Activated naive CD8-positive, alpha-beta T cell treated with anti-CD3 and anti-CD28 coated beads, Interleukin-2, amount 10 ng/mL, durations not matched to agents 7 days and 5 days (primary cell): ENCODE measurements at places on chromosomes 7 and 10.

- no peak for DNase-seq
Observed at GRCh38 chr7:2049782-2050510, 182.8 kb downstream of the MAD1L1 start.

DNA sequence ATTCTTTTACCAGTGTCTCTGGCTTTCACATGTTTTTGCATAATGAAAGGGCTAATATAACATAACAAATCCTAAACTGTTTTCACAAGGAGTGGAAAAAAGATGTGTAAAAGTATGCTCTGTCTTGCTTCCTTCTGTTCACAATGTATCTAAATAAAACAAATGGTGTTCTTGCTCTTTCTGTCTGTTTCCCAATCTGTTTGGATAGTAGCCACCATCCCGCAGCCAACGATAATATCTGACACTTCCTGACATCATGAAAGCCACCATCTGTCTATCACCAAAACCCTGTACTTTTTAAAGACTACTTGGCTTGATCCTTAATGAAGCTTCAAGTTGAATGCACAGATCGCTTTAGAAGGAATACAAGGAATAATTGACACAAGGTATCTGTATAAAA lies 246.2 kb downstream of the ETV1 start:
- DNase-seq, result no peak

- DNase-seq, result no peak
Observed at GRCh38 chr10:124125305-124126116, 32.1 kb upstream of the CHST15 start.

GRCh38 chr7:145797507-145797906 lies 319.1 kb upstream of the CNTNAP2 start:
- no peak for DNase-seq

GRCh38 chr10:95499482-95499989 lies 61.6 kb downstream of the SORBS1 start:
- DNase-seq, result no peak

DNA sequence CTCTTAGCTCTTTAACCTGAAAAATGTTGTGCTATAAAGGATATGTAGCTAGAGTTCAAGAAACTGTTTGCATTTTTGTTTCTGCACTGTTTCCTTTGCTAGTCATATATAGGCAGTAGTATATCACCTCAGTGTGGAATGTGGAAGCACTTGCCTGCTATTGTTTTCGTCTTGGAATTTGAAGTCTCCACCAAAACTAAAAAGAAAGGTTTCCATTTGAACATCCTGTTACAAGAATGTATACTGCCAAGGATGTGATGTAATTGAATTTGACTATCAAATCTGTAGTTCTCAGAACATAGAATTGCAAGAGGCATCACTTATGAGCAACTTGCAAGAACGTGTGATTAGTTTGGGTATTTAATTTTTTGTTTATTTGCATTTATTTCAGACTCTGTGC lies 51.1 kb upstream of the MEOX2 start:
- no peak for DNase-seq

DNA sequence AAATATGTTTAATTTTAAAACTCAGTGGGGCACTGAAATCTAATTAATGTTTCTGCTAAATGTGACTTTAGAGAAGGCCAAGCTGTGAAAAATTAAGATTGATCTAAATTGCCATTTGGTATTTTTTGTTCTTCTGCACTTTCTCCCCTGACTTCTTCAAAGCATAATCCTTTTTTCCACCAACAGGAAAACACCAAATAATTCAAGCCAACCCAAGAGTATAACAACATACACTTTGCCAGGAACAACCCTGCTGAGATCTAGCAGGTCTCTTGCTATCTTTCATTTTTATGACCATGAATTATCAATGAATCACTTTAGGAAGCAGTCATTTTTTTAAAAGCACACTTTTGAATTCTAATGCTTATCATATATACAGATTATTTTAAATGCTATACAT lies 100.1 kb downstream of the USP6NL start:
- no peak for DNase-seq

DNA sequence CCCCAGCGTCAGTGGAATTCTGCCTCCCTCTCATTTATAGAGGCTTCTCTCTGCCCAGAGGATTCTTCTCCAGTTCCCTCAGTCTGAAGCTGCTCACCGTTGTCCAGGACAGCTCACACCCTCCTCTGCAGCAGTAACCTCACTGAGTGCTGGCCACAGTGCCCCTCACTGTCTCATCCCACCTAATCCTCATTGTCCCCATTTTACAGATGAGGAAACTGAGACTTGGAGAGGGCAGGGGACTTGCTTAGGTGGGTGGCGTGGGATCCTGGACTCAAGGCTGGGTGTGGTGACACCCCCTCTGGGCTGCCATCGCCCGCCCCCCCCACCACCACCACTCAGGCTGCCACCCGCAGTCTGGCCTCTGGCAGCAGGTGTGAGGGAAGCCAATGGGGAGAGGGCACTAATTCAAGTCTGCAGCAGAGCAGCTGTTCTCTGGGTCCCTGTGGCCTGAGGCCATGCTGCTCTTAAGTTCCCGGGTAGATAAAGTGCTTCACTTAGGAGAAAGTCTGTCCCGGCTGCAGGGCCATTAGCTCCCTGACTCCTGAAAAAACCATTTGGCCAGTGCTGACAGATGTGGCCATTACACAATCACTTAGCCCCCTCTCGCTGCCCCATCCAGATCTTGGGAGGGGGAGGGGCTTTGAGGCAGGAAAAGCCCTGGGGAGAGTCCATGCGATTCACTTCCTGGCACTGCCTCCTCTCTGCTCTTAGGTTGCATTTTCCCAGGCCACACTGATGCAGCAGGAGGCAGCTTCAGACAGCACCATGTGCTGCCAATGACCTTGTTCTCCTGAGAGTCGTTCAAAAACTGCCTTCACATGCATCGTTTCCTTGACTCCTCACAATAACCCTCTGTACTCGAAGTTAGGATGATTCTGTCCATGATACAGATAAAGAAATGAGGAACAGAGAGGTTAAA lies 36.3 kb downstream of the DRGX start:
- no peak for DNase-seq

DNA sequence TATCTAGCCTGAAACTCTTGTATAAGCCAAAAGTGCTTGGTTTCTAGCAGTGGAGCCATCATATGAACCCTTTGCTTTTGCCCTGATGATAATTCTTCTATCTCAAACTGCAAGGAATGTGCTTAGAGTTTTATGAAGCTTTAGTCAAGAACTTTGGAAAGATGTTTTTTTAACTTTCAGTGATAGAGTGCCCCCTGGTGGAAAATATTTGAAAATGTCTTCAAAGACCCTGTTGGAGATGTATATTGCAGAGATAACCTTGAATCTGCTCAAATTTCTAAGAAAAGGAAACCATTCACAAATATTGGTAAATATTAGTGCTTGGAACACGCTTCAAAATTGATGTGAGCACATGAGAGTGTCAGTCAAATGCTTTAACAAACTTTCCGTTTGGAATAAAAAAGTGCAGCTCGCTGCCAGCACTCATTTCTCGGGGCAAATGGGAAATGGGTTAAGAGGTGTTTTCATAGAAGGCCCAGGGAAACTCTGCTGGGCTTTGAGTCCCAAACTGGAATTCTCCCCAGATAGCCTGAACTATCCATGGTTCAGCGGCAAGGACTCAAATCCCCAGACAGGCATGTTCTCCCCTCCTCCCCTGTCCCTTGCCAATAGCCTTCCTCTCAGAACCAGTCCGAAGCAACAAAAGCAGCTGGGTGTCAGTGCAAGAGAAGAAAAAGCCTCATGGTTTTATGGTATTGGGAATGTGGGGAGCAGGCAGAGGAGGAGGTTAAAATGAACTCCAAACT lies 129.3 kb downstream of the MYOF start:
- no peak for DNase-seq

DNA sequence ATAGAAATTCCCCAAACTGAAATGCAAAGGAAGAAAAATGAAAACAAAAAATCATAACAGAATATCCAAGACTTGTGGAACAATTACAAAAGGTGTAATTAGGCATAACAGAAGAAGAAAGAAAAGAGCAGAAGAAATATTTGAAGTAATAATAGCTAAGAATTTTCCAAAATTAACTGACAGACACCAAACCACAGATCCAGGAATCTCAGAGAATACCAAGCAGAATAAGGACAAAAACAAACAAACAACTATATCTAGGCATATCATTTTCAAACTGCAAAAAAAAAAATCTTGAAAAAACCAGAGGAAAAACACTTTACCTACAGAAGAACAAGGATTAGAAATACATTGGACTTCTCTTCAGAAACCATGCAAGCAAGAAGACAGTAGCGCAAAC lies 25.5 kb downstream of the CFAP70 start:
- no peak for DNase-seq

DNA sequence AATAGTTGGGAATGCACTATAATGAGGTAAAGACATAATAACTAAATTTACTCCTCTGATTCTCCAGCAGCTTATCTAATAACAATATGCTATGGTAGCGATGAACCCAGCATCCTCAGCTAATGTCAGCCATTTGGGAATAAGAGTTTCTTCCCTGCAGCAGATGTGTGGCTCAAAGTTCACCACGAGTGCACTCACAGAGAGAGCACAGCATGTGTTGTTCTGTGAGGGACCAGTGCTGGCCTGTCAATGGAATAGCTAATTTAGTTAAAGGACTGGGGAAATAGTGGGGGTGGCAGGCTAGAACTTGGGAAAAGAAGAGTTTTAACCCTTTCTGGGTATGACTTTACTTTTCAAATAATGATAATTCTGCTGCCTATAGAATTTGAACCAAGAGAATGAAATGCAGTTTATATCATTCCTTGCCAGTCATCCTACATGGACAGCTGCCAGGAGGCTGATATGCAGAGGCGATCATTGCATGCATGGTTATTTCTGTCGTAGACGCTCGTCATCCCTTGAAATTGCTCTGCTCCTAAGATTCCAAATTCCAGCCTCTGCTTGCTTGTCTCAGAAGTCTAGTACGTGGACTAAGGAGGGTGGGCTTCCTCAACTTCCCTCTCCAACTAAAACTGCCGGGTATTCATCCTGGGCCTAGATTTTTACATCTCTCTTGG lies 355.6 kb downstream of the RNLS start:
- DNase-seq, result no peak

DNA sequence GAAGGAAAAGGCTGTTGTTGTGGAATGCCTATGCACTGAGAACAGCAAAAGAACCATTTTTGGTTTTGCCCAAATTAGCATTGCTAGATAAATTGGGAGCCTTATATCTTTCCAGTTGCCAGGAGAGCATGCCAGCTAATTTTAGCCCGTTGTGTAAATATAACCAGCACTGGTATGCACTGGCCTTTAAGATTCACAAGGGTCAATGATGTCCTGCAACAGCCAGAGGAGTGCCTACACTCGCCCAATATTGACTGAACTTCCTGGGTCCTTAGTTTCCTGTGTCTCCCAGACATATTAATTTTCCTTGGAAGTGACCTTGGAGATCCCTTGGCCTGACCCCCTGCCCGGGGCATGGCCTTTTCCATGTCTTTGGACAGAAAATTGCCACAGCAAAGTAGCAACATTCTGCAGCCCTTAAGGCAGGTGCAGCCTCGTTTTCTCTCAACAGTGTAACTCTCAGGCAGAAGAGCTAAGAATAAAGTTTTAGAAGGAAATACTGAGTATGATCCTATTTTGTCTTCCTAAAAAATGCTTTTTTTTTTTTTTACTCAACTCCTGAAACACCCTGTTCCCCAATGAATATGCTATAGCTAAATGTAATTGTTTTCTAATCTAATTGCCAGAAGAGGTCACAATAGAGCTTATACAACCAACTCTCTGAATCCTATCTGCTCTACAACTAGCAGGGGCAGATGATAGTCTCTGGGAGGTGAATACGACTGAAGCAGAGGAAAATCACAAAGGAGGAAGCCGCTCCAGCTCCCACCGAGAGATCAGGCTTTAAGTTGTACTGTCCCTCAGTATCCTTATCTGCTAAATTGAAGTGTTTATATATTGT lies 131.9 kb upstream of the PCGF5 start:
- no peak for DNase-seq

GRCh38 chr7:90856351-90857070 lies 260.4 kb downstream of the CDK14 start:
- no peak for DNase-seq

- no peak for DNase-seq
Observed at GRCh38 chr10:88537322-88537721, 45.8 kb downstream of the RNLS start.

DNA sequence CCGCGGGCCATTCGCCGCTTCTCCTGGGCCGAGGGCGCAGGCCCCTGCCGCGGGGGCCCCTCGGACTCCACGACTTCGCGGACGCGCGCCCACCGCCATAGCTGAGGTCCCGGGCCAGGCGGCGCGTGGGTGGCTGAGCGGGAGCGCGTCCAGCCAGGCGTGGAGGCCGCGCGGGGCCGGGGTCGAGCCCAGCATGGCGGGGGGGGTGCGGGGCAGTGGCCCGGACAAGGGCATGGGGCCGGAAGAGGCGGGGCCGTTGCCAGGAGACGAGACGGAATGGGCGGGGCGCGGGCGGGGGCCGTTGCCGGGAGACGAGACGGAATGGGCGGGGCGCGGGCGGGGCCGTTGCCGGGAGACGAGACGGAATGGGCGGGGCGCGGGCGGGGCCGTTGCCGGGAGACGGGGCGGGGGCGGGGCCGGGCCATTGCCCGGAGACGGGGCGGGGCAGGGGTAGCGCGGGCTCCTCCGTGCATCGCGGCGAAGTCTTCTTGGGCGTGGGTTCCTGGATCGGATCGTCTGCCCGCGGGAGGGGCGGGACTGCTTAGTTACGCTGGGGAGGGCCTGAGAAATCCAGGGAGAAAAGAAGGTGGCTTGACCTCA lies 14.8 kb downstream of the ADAM8 start:
- DNase-seq, result peak; percentile 86

DNA sequence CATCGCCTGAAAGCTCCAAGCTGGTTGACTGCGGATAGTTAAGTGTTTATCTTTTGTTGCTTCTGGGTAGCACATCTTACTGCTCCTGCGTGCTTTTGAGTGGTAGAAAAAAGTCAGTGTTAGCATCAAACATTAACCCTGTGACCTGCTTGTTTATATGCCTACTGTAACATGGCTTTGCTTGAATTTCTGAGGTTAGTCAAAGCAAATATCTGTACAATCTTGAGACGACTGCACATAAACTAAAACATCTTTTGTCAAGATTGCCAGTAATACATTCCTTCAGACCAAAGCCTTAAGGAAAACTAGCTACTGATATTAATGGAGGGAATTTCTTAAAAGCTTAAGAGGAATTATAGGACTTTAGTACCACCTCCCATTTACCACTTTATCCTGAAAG lies 163.7 kb downstream of the BAMBI start:
- no peak for DNase-seq

DNA sequence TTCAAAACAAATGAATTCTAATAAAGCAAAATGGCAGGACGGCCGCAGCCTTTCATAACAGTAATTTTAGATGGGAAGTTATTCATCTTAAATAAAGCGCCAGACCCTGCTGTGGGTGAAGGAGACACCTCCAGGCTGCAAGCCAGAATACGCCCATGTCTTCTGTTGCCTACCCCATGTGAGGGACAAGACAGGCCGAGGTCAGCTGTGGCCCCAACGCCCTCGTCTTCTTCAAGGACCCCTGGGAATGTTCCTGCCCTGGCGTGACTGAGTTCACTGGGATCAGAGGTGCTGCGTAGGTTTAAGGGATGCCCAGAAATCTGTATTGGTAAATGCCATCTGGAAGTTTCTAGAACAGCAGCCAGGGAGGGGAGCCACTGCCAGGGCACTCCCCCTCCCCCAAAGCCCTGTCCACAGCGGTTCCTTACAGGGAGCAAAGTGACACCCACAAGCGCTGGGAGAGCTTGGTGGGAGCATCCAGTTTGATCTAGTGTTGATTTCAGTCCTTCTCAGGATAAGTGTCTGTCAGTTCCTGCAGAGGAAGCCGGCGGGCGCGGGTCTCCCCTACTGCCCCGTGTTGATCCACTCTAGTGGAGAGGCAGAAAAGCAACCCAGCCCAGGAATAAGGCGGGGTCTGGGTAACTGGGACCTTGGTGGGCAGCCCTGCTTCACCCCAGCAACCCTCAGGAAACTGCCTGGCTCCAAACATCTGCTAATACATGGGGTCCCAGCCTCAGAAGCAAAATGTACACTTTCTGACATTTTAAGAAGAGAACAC lies 20.6 kb downstream of the PAPOLB start:
- DNase-seq, result no peak

- DNase-seq, result no peak
Observed at GRCh38 chr7:55156919-55157763, 138.3 kb downstream of the EGFR start.
